AG08396 (cell line): ENCODE measurements at places on chromosomes 5 and 9.

- DNase-seq: peak; percentile 25
These were observed 40.2 kb upstream of the AGXT2 start for GRCh38 chr5:35087991-35088390.

DNA sequence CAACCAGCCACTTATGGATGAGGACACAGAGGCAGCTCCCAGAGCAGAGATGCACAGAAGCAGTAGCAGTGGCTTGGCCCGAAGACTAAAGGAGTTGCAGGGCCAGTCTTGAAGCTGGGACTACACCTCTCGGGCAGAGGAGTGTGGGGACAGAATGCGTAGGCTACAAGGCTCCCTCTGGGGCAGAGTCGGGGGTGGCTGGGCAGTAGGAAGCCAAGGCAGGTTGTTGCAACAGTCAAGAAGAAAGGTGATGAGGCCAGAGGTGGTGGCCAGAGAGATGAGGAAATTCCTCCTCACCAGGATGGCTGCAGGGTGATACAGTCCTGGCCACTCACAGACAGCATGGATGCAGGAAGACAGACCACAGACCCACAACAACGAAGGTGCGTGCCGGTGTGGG, 4.9 kb upstream of the N4BP3 start:
- no peak for DNase-seq

DNA sequence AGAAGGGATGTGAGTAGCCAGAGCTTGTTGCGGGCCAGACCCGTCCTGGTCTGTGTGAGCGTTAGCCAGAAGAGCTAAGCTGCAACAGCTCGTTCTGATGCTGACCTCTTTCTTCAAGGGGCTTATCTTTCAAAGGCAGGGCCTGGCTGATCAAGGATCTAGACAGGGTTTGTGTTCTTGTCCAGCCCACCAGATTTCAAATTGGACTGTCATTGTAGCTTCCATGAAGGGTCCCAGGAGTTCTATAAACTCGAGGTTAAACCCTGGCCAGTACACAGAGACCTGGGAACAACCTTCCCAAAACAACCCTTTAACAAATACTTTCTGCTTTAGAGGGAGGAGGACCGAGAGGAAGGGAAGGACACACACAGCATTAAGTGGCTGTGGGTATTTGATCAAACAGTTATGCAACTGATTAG, 153.0 kb upstream of the TUT7 start:
- DNase-seq: no peak

DNA sequence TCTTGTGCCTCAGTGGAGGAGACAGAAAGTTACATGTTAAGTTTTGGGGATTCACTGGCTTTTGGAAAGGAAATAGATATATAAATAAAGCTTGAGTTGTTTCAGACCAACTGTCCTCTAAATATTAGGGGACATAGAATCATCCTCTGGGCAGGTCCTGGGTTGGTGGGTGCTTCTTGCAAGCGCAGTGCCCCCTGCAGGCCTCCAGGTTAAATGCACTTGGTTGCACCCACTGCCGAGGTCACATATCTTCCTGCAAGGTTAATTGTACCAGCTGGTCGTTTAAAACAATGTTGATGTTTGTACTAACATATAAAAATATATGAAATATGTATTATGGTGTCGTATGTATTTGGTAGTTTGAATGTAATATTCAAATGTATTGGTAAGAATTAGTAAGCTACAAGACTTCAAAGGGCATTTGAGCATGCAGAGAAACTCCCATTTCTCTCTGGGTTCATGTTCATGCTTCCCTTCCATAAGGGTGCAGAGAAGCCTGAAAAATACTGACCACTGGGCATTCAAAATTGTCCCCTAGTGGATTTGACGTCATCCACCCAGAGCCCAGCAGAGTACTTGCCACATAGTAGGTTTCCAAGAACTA, 87.0 kb downstream of the ZNF618 start:
- peak; percentile 57 for DNase-seq

- DNase-seq: no peak
These were observed 257.1 kb downstream of the AOPEP start for GRCh38 chr9:94983552-94983951.

DNA sequence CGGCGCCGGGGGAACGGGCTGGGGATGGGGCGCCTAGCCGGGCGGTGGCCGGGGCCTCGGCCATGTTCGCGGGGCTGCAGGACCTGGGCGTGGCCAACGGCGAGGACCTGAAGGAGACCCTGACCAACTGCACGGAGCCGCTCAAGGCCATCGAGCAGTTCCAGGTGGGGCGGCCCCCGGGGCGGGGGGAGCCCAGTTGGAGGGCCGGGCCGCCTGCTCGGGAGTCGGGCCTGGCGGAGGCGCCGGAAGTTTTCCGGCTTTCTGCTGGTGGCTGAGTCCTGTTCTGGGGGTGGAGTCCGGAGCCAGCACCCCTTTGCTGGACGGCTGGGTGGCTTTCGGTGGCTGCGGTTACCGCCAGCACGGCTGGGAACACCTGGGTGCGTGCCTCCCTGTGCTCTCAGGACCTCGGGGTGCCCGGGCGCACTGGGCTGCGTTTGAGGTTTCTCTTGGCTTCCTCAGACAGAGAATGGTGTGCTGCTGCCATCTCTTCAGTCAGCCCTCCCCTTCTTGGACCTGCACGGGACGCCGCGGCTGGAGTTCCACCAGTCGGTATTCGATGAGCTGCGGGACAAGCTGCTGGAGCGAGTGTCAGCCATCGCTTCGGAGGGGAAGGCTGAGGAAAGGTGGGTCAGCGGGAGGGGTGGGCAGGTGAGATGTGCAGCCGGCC, 454 bp downstream of the NELFB start:
- no peak for DNase-seq

DNA sequence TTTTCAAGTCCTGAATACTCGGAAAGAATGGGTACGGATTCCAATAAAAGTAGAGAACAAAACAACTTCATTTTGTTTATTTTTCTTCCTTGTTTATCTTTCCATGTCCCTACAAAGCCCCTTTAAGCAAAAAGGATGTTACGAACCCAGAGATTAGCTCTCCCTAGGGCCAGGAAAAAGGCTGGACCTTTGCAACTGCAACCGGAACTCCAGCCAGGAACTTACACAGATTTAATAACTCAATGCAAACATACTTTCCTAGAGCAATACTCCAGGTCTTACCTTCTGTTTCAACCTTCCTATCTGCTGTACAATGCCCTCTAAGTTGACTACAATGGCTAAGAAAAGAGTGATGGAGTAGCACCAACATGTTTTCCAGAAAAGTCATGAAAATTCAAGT, 7.0 kb downstream of the DENND1A start:
- DNase-seq: no peak

DNA sequence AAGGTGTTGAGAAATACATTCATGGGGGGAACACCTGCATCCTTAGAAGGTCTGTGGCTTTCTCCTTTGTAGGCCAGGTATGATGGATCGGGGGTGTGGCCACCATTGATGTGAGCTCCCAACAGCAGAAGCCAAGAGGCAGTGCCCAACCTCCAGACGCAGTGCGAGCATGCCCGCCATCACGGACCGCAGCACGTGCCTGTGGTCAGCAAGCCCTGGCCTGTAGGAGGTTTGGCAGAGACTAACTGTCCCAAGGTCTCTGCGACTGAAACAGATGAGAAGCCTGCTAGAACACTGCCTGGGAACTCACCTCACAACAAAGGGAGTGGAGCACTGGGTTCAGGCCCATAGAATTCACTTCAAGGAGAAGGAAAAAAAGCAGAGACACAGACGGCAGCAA, 31.9 kb upstream of the ZNF354A start:
- DNase-seq: no peak

- DNase-seq: no peak
These were observed 290.6 kb upstream of the PANK3 start for GRCh38 chr5:168869615-168870227.

DNA sequence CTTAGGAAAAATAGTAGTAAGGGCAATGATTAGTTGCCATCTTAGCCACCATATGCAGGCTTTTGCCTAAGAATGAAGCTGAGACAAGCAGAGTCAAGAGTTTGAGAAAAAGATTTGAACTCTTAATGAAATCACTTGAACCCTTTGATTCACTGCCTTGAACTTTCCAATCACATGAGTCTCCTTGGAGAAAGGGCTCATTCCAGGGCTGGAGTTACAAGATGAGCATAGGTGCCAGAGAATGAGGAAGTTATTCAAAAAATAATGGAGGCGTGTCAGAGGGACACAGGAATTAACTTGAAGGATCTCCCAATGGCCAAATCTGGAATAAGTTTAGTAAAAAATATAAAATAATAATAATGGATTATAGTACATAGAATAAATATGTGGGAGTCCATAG, 35.3 kb downstream of the MAT2B start:
- no peak for DNase-seq

- DNase-seq: no peak
These were observed 1.9 kb upstream of the KCNIP1 start for GRCh38 chr5:170501931-170502330.

- no peak for DNase-seq
These were observed 740.2 kb downstream of the TLR4 start for GRCh38 chr9:118444403-118444802.

DNA sequence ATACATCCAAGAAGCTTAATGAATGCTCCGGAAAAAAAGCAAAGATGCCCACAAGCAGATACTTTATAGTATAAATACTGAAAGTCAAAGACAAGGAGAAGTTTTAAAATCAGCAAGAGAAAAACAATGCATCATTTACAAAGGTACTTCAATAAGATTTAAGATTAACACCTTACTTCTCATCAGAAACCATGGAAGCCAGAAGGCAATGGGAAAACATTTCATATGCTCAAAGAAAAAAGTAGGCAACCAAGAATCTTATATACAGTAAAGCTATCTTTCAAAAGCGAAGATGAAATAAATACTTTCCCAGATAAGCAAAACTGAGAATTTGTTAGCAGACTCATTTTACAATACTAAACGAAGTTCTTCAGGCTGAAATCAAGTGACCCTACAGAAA, 51.1 kb downstream of the ABHD17B start:
- DNase-seq: no peak

DNA sequence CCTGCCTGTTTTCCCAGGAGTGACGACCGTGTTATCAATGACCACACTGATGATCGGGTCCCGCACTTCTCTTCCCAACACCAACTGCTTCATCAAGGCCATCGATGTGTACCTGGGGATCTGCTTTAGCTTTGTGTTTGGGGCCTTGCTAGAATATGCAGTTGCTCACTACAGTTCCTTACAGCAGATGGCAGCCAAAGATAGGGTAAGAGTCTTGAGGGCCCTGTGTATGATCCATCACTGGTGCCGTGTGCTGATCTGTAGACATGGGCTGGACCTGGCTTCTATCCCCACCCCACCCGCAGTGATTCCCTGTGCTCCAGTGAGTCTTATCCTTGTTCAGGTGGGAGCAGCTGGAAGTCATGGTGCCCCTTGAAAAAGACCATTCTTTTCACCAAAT, 26.0 kb downstream of the GABRP start:
- peak; percentile 29 for DNase-seq

GRCh38 chr5:172097356-172097755, 90.7 kb downstream of the STK10 start:
- peak; percentile 39 for DNase-seq

GRCh38 chr5:150001660-150002486, 1.3 kb downstream of the HMGXB3 start:
- peak; percentile 80 for DNase-seq

DNA sequence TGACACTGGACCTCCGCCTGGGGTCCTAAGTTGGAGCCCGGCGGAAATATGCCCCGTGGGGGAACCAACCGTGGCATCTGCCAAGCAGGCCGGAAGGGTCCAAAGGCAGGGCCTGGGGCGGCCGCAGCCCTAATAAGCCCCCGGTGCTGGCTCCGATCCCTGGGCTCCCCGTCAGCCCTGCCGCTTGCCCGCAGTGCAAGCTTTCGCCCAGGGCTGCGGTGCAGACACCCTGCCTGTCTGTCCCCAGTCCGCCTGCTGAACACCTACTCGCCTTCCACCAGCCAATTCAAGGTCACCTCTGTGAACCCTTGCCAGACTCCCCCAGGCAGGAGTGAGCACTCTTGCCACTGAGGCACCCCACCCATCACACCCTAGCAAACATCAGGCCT, 502 bp upstream of the PTGR1 start:
- no peak for DNase-seq

- DNase-seq: no peak
These were observed 55.8 kb upstream of the SHC3 start for GRCh38 chr9:89234205-89235067.

GRCh38 chr5:32489791-32490562, 45.4 kb upstream of the ZFR start:
- DNase-seq: peak; percentile 73

DNA sequence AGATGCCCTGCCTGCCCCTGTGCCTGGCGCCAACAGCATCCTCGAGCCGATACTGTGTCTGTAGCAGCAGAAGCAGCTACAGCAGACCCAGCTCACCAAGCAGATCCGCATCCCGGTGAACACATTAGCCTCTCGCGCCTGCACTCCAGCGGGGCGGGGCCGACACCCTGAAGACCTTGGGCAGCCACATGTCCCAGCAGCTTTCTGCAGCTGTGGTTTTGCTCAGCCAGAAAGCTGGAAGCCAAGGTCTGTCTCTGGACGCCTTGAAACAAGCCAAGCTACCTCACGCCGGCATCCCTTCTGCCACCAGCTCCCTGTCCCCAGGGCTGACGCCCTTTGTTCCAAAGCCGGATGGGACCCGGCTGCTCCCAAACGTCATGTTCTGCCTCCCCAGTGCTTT, 59.6 kb downstream of the ACTBL2 start:
- no peak for DNase-seq

- no peak for DNase-seq
These were observed 54.0 kb downstream of the NSUN2 start for GRCh38 chr5:6578676-6579343.
